ENCODE measurements at places on chromosomes 11 and 22.

GRCh38 chr11:61054513-61054912 lies 47.8 kb upstream of the CD5 start:
- DNase-seq = no peak

DNA sequence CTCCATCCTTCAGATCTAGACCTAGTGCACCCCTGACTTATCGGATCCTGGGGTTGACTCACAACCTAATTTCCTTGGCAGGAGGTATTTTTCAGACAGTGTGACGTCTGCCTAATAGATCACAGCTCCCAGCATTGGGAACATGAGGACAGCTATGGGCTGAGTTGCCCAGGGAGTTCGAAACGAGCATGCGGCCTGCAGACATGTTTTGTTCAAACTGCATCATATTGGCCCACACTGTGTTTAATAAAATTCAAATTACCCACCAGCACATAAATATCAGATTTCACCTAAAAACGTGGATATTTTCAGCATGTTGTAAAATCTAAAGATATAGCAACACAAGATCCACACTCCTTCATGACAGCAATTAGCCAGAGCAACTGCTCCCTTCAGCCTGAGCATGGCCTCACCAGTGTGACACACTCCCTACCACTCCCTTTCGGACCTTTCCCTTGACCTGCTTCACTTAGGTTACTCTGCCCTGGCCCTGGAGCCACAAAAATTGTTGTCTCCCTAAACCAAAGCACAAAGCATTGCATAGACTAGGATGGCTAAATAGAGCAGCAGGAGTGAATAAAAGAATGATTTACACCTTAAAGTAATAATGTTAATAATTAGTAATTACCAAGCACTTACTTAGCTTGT lies 53.6 kb upstream of the USP47 start:
- no peak for DNase-seq

DNA sequence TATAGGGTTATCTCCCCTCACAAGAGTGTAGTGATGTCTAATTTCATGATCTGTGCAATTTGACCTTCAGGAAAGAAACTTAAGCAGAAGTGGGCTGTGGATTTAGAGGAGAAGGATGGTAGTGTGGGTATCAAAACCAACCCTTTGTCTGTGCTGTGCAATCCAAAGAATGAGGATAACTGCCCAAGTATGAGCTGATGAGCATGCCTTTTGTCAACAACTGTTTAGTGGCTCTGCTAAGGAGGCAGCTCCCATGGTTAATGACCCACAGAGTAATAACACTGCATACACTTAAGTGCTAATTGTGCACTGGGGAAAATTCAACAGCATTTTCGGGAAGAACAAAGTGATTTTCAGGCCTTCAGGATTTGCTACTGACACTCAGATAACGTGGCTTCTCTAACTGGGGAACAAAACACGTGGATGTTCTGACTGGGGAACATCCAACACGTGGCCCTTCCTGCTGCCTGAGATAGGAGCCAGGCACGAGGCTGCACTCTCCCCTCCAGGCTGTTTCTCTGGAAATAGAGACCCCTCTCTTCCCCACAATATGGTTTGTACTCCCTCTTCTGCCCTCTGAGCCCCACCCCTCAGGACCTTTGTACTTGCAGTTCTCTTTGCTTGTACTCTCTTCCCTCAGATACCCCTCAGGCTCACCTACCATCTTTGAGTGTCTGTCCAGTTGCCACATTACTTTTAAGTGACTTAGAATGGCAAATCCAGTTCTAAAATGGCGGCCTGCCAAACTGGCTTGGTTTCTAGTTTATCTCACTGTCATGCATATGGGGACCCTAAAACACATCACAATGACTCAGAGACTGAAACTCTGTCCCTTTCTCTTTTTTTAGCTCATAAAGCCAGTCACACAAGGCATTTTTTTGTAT lies 234.9 kb upstream of the POU2AF2 start:
- DNase-seq = no peak

GRCh38 chr22:44548981-44549380 lies 50.9 kb upstream of the RTL6 start:
- no peak for DNase-seq

- DNase-seq = no peak
Observed at GRCh38 chr11:29989174-29989970, 27.5 kb downstream of the KCNA4 start.

GRCh38 chr11:90476442-90477007 lies 253.7 kb upstream of the CHORDC1 start:
- DNase-seq = no peak

DNA sequence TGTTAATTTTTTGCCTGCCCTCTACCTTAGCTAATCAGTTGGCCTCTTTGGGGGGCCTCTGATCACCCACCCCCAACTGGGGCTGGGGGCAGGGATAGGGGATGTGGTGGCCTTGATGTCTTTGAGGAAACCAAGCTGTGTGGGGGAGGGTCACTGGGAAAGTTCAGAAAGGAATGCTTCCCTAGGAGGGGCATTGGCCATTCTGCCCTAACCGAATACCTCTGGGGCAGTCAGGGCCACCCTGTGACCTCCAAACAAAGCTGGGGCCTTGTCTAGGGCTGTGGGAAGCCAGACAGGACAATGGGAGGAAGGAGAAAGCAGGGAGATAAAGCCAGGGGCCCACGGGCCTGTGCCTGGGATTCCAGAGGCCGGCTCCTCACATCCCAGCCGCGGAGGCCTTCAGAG lies 97.5 kb downstream of the TSPAN18 start:
- DNase-seq = no peak

DNA sequence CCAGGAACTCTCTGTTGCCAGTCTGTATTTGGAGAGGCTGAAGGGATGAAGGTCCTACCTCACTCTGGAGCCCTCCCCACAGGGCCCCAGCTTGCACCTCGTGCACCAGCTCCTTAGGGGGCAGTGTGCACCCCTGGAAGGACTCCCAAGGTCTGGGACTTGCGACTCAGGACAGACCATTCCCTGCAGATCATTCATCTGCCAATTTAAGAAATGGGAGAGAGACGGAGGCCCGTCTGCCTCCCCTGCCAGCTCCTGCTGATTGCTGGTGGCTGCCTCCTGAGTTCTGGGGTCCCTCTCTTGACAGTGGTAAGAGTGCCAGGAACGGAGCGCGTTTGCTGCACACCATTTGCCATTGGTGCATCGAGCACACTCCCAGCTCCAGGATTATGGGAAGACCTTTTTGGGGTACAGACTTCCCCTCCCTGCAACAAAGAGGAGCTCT lies 27.4 kb upstream of the MALAT1 start:
- no peak for DNase-seq

DNA sequence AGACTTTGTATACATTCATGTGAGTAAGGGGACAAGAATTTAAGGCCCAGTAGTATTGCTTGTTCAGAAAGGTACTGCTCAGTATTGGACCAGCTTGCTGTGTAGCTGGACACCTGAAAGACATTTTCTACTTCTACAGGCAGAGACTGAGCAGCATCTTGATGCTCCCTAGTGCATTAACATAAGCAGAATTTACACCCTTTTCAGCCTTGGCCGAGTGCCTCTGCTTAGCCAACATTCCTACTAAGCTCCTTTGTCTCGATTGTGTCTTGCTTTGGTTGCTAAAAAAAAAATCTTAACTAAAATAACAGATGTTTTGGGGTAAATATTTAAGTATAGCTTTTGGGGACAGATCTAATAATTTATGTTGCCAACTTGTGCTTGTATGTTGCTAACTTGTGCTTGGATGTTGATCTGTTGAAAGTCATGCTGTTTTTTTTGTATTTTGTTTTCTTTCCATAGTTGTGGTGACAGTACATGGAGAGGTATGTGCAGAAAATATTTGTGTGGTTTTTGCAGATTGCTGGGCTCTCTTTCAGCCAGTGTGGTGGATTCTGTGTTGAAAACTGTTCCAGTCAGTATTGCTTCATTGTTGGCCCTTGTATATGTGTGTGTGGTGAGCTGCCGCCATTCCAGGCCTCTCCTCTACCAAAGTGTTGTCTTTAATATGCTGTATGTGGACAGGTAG lies 3.7 kb downstream of the PTS start:
- peak; percentile 88 for DNase-seq

GRCh38 chr11:2517386-2518064 lies 72.7 kb downstream of the KCNQ1 start:
- DNase-seq = no peak

GRCh38 chr11:9923280-9923679 lies 259.4 kb downstream of the SWAP70 start:
- no peak for DNase-seq

Measured in AG09309 (cell line).